ENCODE measurements at places on chromosomes 4 and X.

DNA sequence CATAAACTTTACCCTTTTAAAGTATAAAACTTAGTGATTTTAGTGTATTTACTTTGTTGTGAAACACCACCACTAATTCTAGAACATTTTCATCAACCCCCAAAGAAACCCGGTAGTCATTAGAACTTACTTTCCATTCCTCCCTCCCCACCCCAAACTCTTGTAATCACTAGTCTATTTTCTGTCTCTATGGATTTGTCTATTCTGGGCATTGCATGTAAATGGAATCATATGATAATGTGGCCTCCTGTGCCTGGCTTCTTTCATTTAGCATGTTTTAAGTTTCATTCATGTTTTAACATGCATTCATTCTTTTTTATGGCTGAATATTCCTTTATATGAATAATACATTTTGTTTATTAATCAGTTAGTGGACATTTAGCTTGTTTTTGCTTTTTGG lies 27.8 kb downstream of the BMP2K start:
- DNase-seq = no peak

GRCh38 chr4:98498774-98499173 lies 159.6 kb downstream of the TSPAN5 start:
- DNase-seq = no peak

DNA sequence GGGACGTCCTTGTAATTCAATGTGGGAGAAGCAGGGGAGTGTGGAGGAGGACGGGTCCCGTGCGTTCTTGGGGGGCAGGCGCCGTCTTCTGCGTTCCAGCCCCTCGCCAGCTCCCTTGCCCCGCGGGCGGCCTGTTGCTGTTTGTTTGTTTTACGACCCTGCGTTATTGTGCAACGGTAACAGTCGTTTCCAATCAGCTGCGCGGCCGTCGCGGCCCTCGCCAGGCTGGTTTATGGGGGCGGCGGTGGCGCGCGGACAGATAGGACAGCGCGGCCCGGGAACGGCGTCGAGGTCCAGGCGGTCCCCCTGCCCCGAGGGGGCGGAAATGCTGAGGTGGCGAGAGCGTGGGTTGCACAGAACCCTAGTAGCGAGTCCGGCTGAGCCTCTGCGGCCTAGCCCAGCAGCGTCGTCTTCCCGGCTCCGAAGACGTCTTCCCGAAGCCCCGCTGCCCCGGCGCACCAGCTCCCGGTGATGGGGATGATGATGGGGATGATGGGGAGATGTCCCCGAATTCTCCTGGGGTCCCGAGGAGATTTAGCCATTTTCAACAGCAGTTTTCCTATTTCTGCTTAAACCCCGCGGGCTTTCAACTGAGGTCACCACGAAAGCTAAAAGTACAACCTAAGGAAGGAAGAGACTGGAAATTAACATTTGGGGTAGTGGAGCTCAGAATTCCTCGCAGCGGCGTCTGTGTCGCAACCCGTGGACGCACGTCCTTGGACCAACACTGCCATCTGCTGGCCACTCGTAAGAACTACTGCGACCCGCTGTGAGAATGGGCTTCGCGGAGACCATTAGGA lies 4.8 kb downstream of the PDGFRA start:
- DNase-seq = peak; percentile 62

DNA sequence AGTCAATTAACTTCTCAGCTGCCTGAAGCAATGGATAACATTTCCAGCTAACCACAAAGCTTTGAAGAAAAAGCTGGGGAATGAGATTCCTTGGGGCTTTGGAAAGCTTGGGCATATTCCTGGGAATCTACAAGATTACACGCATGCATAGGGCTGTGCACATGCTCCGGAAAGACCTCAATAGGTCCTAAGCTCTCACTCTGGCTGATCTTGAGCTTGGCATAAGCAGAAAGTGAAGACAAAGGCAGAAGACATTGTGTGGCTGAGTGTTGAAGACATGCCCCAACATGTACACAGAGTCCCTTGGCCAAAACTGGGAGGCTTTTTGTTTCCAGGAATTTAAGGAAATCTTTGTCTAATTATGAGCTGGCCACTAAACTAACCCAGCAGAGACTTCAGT lies 31.2 kb downstream of the ATG4A start:
- DNase-seq = no peak

- no peak for DNase-seq
These were observed 25.6 kb upstream of the MSMO1 start for GRCh38 chr4:165301833-165302232.

All from Jurkat, Clone E6-1 (cell line).